ENCODE measurements at places on chromosomes 2 and 18.

- no peak for DNase-seq
These were observed 342.8 kb downstream of the DYSF start for GRCh38 chr2:71796174-71796593.

GRCh38 chr2:24588294-24588693, 97.2 kb downstream of the NCOA1 start:
- DNase-seq: no peak

DNA sequence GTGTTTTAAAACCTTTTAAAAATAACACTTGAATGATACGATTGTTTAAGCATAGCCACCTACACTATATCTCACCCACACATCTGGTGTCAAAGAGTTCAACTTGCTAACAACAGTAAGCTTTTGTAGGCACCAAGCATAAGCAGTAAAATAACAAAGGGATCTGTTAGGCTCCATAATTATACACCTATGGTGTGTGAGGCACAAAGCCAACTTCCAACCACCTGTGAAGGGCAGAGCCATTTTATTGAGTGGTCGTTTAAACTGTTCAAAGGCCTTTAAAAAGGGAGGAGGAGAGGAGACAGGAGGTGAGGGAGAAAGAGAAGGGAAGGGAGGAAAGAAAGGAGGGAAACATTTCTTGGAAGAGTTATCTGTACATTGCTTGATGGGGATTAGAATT, 27.9 kb downstream of the NEMP2 start:
- DNase-seq: no peak

DNA sequence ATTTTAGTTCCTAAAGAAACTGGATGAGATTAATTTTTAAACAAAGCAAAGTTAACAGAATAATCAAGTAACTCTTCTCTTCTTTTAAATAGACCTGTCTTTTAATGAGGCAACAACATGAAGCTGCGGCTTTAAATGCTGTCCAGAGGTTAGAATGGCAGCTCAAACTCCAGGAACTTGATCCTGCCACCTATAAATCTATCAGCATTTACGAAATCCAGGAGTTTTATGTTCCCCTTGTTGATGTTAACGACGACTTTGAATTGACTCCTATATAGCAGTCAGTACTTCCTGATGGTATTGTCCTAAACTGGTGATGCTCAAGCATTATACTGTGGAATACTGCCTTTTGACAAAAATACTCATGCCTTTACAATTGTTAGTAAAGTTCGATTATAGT, 53.7 kb upstream of the TWSG1 start:
- DNase-seq: no peak

- no peak for DNase-seq
These were observed 959.6 kb downstream of the SLC4A3 start for GRCh38 chr2:220586980-220587530.

DNA sequence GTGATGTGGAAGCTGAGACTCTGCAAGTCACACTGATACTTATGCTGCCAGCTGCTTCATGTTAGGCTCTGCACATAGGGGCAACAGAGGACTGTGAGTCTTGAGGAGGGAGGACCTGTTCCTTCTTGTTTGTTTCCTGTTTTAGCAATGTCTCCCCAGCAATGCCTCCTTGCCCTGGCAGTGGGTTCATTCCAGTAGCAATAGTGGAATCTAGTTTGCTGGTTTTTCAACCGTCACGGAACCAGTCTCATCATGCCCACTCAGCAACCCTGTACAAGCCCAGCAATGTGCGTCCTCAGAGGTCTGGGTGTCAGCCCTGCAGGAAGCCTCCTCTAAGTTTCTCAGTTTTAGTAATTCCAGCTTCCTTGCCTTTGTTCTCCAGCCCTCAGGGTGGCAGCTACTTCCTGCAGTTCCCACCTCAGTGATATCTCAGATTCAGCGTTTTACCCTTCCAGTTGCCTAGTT, 20.5 kb upstream of the ITGB6 start:
- no peak for DNase-seq

All from stimulated activated CD4-positive, alpha-beta T cell treated with anti-CD3 and anti-CD28 coated beads, Interleukin-1b, Interleukin-23, amount 100 ng/mL, for 4 hours (primary cell).